ENCODE measurements at places on chromosomes 6 and 20.

GRCh38 chr20:2108498-2108897 is 6.9 kb downstream of the STK35 start:
- DNase-seq, result no peak

GRCh38 chr6:28383235-28384142 is 16.1 kb downstream of the ZSCAN12 start:
- peak; percentile 83 for DNase-seq

- DNase-seq, result no peak
These were observed 43.8 kb downstream of the POPDC3 start for GRCh38 chr6:105135907-105136430.

DNA sequence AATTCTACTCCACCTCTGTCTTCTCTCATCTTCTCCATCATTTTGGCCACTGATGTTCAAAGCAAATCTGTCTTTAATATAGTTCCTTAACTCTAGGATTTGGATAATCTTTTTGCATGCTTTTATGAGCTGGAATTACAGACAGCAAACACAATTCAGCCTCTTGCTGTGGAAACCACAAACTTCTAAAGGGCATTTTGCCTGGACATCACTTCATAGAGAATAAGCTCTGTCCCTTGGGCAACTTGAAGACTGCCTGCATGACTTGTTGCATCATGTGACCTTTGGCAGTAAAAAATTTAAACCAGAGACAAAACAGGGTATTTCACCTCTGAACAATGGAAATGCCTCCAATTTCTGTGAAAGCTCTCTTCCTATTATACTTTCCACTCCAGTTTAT is 74.1 kb upstream of the HDDC2 start:
- DNase-seq, result no peak

DNA sequence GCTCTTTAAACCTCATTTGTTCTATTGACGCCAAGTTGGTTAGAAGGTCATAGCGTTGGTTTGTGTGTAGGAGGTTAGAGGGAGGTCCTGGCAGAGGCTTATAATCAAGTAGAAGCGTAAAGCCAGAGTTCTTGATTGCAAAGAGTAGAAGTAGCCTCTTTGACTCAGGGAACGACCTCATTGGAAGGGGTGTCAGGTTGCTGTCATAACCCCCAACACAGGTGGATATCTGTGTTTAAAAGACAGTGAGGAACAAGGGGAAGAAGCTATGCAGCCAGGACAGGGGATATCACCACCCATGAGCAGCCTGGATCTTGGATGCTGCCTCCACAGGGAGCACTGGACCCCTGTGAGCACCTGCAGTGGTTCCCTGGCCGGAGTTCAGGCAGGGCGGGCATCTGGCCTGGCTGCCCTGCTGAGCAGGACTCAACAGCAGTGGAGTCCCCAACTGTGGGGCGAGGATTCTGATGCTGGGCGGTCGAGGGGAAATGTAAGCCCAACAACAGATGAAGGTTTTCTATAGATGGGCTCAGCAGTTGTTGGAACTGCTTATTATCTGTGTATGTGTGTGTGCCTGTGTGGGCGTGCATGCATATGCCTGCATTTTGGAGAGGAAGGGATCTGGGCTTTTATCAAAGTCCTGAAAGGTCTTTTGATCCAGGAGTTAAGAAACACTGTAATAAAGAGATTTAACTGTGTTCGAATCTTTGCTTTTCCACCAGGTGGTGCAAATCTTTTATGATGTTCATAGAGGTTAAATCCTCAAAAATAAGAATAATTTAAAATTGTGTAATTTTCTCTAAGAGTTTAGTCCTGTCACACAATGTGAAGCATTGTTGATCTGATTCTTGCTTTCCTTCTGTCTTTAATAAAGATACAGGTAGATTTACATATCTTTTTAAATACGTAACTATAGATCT is 27.7 kb downstream of the HIVEP1 start:
- DNase-seq, result peak; percentile 45

Data from pancreas (tissue), 10 donors.